Vagina (tissue), 2 donors: ENCODE measurements at places on chromosomes 1 and 21. TPM values are rescaled to one million over a fixed set of nuclear protein-coding genes. Genes with fewer than 3 reads are reported as not detected.

The ANGPTL1 gene
- 19.4 TPM for total RNA-seq

DNA sequence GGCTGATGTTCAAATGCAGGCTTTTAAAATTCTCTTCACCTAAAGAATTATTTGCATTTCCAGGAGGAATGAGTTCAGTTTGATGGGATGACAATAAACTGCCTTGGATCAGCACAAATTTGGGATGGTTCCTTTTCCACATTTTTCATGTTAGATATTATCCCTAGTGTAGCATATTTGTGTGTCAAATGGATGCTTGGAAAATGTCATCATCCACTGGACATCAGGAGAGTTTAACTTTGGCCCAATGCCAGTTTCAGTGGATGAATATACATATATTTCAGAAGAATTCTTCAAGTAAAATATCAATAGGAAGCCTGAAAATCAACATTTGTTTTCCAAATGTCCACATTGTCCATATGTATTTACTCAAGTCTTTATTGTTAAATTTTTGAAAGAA is 116.5 kb upstream of the COL24A1 start:
- no peak for DNase-seq

GRCh38 chr1:244011786-244012185 is 39.3 kb upstream of the ZBTB18 start:
- DNase-seq, result no peak

DNA sequence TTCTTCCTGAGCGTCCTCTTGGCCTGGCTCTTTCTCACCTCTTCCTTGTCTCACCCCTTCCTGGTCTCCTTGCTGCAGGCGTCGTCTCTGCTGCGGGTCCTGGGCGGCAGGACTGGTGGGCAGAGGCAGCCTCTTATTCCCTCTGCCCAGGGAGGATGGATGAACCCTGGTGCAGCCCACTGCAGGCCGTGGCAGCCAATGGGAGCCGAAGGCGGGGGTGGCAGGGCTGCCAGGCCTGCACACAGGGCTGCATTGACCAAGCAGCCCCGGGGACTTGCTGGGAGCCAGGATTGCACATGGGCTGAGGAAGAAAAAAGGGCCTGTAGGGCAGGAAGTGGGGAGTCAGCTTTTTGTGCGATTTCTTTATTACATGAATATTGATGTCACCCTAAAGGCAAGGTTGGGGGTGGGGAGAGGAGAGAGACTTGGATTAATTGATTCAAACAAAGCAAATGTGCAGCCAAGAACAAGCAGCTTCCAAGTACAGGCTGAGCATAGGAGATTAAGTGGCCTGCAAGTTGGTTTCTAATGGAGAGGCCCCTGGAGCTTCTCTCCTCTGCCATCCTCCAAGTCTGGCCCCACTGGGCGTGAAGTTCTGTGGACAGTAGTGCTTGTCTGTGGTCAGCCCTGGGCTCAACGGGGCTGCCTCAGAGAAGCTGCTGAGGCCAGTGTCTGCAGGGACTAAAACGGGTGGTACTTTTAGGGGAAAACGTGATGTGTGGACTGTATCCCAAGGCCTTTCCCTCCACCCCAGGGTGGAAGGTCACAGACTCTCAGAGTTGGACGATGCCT is at the start of gene S100B:
S100B (minus strand) TSS at position 108 of the 792 bp plus-strand sequence. CDS start 2,667 bp downstream, outside the sequence.
- no peak for DNase-seq

The MFAP2 gene
- 51.1 TPM for total RNA-seq

- no peak for DNase-seq
Measured at GRCh38 chr1:21672478-21673276, 3.5 kb upstream of the RAP1GAP start.

- no peak for DNase-seq
Measured at GRCh38 chr1:80251591-80251990, 1245.1 kb upstream of the ADGRL4 start.

DNA sequence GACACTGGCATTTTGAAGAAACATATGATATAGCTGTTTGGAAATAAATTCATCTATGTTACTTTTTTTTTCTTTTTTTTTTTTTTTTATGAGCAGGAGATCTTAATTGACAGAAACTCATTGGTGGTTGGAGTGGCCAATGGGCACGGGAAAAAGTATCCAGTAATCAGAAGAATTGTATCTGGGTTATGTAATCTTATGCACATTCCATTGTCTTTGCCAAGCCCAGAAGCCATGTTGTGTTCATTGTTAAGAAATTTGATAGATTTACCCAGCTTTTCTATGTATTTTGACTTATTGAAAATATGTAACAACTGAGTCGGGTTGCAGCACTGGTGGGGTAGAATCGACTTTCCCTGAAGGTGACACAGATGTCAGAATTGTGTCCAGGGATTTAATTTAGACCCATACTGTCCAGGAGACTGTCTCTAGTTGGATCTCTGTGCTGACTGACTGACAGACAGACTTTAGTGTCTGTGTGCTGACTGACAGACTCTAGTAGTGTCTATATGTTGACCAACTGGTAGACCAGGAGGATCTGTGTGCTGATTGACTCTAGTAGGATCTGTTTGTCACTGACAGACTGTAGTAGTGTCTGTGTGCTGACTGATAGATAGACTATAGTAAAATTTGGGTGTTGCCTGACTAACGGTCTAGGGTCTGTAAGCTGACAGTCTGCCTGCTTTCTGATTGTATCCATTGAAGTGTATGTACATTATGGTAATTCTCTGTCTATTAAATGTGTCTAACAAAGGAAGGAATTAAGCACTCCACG is 12.3 kb upstream of the C4BPB start:
- DNase-seq, result no peak

DNA sequence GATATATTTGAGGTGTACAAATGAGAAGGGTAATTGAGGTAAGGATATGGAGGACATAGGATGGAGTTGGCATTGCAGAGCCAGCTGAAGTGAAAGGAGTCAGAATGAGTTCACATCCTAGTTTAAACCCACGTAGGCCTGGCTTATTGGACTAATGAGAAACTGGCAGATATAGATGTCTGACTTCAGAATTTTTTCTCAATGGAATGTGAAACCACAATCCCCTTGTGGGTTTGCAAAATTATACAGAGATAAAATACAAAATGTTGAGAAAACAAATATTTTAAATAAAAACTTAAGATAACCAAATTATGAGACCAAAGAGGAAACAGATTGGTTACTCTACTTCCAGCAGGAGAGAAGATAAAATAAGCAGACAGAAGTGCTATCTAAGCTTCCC is 277.4 kb upstream of the LRRC7 start:
- no peak for DNase-seq

GRCh38 chr1:191901651-191902050 is 256.6 kb upstream of the RGS18 start:
- no peak for DNase-seq

DNA sequence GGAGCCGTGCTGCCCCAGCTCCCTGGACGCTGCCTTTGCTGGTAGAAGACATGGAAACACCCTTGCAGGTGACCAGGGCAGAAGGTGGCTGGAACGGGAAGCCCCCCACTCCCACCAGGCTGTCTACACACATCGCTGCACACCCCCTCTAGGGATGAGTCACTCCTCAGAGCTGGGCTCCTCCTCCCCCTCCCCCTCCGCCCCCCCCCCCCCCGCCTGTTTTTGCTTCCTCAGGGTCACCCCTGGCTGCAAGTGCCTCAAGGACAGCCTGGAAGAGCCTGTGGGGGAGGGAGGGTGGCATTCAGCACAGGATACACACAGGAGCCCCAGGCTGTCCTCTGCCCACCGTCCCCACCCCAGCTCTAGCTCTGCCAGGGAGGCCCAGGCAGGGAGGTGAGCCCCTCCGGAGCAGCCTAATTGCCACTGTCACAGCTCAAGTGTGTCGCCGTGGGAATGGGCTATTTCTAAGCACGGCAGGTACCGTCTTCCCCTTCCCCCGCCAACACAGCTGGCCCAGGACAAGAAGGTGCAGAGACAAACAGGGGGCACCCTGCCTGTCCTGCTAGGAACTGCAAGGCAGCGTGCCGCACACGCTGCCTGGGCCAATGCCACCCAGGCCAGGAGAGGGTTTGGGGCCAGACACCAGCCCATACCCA is 2.5 kb downstream of the FNDC10 start:
- no peak for DNase-seq

The TNN gene
- not detected for total RNA-seq

DNA sequence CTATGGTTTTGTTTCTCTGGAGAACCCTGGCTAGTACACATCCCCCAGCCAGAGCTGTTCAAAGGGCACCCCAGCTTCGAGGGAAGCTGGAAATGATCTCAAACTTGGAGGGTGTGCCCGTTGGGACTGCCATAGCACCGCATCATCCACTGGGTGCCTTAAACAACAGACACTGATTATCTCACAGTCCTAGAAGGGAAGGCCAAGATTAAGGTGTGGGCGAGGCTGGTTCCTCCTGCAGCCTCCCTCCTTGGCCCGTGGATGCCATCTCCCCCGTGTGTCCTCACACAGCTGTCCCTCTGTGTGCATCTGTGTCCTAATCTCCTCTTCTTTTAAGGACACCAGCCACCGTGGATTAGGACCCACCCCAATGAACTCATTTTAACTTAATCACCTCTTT is 4.2 kb upstream of the IBA57 start:
- DNase-seq, result no peak

DNA sequence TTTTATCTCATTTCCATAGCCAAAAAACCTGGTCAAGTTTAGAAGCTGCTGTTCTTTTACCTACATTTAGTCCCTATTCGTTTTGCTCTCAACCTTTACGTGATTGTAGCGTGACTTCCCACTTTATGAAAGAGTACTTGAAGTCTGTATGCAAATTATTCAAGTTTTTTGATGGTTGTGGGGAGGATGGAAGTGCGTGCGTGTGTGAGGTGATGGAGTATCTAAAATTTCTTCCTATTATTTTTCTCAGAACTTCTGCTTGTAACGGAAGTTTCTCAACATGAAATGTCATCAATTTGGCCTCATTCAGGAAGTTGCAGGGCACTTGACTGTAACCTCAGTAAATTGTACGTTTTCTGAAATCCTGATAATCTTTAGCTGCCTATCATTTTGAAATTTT is 64.0 kb downstream of the SAMSN1 start:
- no peak for DNase-seq

GRCh38 chr1:5975133-5975880 is 16.9 kb downstream of the NPHP4 start:
- DNase-seq, result no peak

DNA sequence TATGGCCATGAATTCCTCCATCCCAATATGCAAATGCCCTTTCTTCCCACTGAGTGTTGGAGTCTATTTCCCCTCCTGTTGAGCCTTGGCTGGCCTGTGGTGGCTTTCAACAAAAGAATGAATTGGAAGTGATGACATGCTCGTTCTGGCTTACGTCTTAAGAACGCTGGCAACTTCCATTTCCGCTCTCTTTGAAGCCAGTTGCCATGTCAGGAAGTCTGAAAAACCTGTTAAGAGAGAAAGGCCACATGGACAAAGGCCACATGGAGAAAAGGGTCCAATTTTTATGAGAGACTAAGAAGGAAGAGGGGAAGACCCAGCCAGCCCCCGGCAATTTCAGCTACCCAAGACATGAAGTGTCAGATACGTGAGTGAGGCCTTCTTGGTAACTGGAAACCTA is 45.6 kb upstream of the GADD45A start:
- no peak for DNase-seq

The FCRL4 gene
- total RNA-seq, result not detected

The TFF3 gene
- 31.9 TPM for total RNA-seq

- no peak for DNase-seq
Measured at GRCh38 chr1:156106624-156107488, 7.7 kb upstream of the LMNA start.

The HPDL gene
- 2.2 TPM for total RNA-seq

- no peak for DNase-seq
Measured at GRCh38 chr1:221025956-221026355, 146.7 kb downstream of the HLX start.

DNA sequence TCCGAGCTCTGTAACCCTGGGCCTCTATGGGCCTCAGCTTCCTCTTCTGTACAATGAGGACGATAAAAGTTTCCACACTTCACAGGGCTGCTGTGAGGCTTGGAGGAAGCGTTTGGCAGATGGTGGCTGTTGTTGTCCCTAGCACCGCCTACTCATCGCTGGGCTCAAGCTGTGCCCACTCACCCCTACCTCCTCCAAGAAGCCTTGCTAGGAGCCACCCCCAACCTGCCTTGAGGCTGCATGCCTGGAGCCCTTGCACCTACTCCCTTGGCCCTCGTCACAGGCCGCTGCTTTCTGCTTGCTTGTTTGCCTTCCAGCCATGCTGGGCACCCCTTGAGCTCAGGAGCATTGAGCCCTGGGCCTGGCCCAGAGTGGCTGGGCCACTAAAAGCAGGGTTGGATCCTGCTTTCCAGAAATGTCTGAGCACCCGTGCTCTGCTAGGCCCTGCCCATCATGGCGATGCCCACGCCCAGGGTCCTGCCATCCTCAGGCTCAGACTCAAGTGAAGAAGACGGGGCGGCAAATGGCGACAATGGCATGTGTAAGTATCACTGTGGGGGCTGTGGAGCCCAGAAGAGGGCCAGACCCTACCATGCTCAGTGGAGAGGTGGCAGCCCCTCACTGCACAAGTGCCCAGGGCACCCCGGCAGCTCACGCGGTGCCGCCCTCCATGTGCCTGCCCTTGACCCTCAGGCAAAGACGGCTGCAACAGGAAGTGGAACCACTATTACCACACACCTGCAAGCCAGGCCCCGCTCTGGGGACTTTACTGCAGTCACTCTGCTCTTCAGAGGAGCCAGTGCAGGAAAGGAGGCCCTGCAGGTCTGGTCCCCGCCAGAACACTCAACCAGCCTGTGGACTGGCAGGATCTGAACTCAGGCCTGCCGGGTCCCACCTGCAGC is 9.5 kb downstream of the SH3BGRL3 start:
- DNase-seq, result no peak

The HMGCS2 gene
- total RNA-seq, result 22.8 TPM

DNA sequence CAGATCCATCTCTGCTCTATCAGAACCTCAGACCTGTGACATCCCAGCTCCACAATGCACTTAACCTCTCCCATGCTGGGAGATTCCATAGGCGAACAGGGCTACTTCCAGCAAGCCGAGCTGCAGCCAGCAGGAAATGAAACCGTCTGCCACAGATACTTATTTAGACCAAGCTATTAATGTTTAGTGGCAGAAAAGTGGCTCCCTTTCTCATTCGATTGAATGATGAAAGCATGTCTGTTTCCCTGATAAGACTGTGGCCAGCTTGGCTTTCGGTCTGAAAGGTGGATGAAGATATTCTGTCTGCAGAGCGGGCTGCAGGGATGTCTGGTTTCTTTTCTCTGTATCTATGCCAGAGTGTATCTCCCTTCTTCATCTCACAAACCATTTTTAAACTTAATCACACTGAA is 146.4 kb downstream of the GREM2 start:
- DNase-seq, result no peak

The CFAP74 gene
- not detected for total RNA-seq
